ENCODE measurements at places on chromosomes 16 and 17. TPM values are rescaled to one million over a fixed set of nuclear protein-coding genes. Genes with fewer than 3 reads are reported as not detected.

ZMYND15 gene
- total RNA-seq, result not detected

ITGB4 gene
- 4.1 TPM for total RNA-seq

CACNA1G gene
- not detected for total RNA-seq

HAS3 gene
- 1.8 TPM for total RNA-seq

PYY gene
- total RNA-seq, result not detected

KRTAP9-4 gene
- not detected for total RNA-seq

PDILT gene
- not detected for total RNA-seq

FOXC2 gene
- 44.0 TPM for total RNA-seq

ANKFN1 gene
- not detected for total RNA-seq

MCRIP2 gene
- 12.9 TPM for total RNA-seq

CLEC18B gene
- 0.49 TPM for total RNA-seq

OSGIN1 gene
- 8.6 TPM for total RNA-seq

KRTAP9-8 gene
- total RNA-seq, result not detected

WDR81 gene
- total RNA-seq, result 16.5 TPM

ZFP3 gene
- total RNA-seq, result 1.7 TPM

MIEF2 gene
- total RNA-seq, result 8.3 TPM

DNAAF8 gene
- total RNA-seq, result 1.0 TPM

CLEC19A gene
- total RNA-seq, result not detected

BTBD17 gene
- total RNA-seq, result not detected

MCRIP1 gene
- 129 TPM for total RNA-seq

FOXN1 gene
- not detected for total RNA-seq

CLEC10A gene
- not detected for total RNA-seq

All from endothelial cell of umbilical vein (primary cell).